ENCODE measurements at places on chromosomes 3 and 15.

- DNase-seq, result no peak
These were observed 977 bp downstream of the CDC25A start for GRCh38 chr3:48187301-48187578.

- no peak for DNase-seq
These were observed 17.8 kb downstream of the PRICKLE2 start for GRCh38 chr3:64207289-64208080.

- DNase-seq, result no peak
These were observed 13.1 kb downstream of the PLA2G4F start for GRCh38 chr15:42143356-42143755.

GRCh38 chr15:75620841-75621391 is 4.6 kb downstream of the SNUPN start:
- peak; percentile 83 for DNase-seq

GRCh38 chr3:150540991-150541390 is 5.3 kb downstream of the SERP1 start:
- DNase-seq, result no peak

DNA sequence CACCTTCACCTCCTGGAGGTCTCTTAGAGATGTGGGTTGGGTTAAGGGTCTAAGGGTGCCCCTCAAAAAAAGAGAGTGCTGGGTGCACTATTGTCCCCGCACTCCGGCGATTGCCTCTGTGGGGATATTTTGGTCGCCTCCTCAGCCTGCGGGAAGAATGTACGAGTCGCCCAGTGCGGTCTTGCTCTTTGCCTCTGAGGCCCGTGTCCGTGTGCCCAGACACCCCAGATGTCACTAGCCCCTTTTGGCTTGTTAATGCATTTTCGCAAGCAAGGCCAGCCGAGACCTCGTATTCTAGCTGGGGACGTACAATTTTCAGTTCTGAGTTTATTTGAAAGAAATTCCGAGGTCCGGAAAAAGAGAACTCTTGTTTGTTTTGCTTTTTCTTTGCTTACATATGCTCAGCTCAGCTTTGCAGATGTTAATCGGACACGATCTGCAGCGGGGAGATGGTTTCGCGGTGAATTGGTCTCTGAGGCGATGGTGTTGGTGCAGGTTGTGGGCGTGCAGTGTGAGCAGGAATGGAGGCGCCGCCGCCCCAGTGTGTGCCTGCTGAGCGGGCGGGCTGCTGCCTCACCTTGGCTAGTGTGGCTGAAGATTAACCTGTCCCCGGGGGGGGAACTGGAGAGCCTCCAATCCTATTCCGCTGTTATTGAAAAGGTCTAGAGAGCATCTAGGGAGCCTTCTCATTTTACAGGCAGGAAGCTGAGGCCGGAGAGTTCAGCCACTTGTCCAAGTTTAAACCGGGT is 1.4 kb downstream of the ST6GAL1 start:
- no peak for DNase-seq

DNA sequence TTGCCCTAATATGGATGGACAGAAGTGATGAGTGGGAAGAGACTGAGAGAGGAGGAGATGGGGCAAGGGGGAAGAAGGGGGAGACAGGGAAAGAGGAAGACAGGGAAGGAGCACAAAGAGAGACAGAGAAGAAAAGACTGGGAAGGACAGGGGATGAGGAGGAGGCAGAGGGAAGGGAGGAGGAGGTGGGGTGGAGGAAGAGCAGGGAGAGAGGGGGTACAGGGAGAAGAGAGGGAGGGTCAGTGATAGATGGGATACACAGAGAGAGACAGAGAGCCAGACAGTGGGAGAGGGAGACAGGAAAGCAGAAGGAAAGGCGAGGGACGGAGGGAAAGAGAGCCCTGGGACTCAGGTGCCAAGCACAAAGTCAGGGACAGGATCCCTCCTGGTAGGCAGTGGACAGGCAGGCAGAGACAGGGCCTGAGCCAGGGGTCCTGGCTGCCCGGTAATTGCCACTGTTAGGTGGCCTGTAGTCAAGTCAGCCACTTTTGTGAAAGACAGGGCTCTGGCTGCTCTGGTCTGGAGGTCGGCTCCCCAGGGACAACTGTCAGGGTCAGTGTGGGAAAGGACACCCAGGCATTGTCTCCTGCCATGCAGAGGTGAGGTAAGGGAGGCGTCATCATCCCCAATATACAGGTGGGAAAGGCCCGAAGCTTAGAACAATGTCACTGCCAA is 9.8 kb downstream of the VILL start:
- no peak for DNase-seq

DNA sequence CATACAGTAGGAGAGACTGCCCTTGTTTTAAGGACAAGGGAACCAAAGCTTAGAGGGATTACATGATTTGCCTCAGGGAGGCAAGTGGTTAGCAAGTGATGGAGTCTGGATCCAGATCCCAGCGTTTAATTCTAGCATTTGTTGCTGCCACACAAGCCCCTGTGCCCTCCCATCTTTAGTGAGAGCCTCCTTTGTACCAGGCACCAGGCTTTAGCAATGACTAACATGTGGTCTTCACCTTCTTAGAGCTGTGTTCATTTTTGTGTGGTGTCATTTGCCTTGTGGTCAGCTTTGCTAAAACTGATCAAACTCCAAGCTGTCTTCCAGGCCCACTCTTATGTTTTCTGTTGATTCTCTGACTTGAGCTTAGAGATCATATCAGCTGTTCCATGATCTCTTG is 290.5 kb downstream of the RPLP1 start:
- DNase-seq, result no peak

DNA sequence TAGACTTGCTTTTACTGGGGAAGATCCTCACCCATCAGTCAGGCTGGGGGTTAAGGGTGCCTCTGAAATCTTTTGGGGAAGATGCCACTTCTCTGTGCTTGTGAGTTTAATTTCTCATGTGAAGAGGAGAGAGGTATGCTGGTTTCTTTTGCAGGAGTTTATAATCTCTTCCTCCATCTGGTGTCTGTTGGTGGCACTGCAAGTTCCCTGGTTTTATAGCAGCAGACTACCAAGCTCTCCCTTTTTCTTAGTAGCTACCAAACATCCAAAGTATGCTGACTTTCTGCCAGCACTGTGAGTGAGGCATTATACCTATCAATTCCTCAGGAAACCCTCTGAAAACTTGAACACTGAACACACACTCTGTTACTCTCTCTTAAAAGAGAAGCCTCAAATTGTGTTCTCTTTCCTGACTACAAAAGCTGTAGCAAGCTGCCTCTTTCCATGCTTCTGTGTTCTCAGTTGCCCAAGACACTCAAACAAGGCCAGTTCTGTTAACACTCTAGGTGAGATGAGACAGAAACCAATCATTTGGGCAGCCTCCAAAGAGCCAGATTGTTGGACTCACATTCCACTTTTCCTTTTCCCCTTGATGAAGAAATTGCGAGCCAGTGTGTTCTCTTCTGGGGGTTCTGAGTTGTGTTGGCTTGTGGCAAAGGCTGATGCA is 299.5 kb downstream of the GAP43 start:
- DNase-seq, result peak; percentile 13

GRCh38 chr3:77348244-77348855 is 308.5 kb downstream of the ROBO2 start:
- DNase-seq, result no peak

DNA sequence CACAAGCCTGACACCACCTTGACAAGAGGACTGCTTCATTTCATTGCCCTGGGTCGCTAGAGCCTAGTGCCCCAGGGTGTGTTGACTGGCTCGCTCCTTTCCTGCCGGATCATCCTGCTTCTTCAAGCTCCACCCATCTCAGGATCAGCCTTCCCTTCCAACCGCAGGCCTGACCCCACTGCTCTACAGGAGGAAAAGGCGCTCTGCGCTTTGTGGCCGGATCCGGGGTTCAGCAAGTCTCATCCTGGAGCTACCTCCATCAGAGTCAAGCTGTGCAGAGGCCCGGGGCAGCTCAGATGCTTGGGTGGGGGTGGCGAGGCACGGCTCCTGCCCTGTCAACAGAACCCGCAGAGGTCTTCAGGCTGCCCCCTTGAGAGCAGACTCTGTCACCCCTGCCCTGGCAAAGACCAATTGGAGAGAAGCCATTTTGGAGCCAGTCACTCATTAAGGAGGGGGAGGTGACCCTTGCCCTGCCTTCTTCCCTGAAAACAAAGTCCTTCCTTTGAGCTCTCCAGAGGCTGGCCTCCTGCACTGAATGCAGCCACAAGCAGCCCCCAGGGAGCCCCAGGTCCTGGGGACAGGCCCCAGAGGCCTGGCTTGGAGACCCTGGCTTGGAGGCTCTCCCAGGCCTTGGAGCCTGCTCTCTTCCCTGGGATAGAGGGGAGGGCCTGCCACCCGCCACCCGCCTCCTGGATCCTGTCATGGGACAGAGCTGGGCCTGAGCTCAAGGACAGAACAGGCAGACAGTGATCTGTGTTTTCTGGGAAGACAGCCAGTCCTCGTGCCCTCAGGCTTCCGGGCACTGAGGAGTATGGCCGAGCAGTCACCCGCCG is 80.3 kb downstream of the CPN2 start:
- DNase-seq, result no peak

DNA sequence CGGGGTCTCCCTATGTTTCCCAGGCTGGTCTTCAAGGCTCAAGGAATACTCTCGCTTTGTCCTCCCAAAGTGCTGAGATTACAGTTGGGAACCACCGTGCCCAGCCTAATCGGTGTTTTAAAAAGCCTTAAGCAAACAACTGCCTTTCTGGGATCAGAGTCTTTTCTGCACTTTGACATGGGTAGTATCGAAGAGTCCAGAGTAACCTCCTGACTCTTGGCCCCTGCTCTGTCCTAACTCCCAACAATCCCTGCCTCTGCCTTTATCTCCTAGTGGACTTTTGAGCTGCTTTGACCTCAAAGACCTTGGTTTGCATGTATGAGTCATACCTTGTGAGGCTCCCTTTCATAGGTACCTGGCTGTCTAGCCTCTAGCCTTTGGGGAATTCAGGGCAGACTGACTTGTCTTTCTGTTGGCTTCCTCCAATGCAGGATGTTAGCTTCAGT is 21.0 kb upstream of the HACD2 start:
- no peak for DNase-seq
